ENCODE measurements at places on chromosomes 5 and 9. TPM values are rescaled to one million over a fixed set of nuclear protein-coding genes. Genes with fewer than 3 reads are reported as not detected.
A peak's percentile ranks its signal among the peaks of the same experiment; 100 is the strongest.

TGFBR1 gene
- total RNA-seq, result 74.2 TPM

DDX4 gene
- not detected for total RNA-seq

FOXD4L3 gene
- 0.12 TPM for total RNA-seq

ANKRD34B gene
- total RNA-seq, result not detected

ZDHHC11B gene
- total RNA-seq, result 0.16 TPM

- DNase-seq, result no peak
These were observed 694.8 kb upstream of the CDH10 start for GRCh38 chr5:25339541-25339940.

GRCh38 chr5:95633671-95634070 lies 12.9 kb upstream of the RFESD start:
- DNase-seq, result no peak

GRCh38 chr5:97141539-97141938 lies 872 bp downstream of the LIX1 start:
- DNase-seq, result no peak

- no peak for DNase-seq
These were observed 18.6 kb upstream of the ALDH1A1 start for GRCh38 chr9:72971411-72971810.

DNA sequence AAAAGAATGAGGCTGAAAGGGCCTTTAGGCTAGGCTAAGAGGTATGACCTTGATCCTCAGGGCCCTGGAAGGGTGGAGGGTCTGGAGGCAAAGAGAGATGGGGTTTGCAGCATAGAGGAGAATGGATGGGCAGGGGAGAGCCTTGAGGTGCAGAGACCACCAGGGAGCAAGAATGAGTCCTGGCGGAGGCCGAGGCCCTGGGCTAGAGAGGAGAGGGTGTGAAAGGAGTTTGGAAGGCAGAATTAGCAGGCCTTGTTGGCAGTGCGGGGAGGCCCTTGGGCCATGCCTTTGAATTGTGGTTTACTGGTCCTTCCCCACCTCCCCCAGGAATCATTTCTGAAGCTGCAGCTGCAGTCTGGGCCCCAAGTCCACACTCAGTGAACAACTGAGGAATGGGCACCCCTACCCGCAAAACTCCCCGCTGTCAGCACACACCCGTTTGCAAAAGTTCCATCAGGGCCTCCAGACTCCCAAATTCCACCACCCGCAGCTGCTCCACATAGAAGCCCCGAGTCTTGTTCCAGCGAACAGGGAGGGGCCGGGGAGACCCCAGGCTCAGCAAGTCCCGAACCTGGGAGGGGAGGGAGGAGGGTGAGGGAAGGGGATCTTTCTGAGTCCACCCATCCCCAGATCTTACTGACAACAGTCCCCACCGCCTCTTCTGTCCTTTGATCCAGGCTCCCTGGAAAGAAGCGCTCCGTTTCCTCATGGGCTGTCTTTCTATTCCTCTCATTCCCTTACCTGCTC lies 2.1 kb downstream of the KIF12 start:
- DNase-seq, result no peak

- no peak for DNase-seq
These were observed 110.1 kb downstream of the INSYN2B start for GRCh38 chr5:169870211-169870610.

DNA sequence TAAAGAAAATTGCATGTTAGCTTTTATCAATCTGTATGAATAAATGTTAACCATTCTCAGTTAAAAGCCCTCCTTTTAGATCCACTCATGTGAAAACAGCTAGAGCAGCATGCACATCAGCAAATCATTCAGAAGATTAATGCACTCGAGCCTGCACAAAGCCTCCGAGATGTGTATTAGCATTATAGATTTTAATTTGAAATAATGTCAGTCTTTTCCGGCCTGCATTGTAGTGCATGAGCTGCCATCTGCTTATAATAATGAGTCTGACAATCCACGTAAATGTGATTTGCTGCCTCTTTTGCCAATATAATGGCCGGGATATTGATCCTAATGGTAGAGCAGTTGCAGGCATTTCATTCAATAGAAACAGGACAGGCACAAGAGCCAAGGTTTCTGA lies 585.1 kb downstream of the IRX1 start:
- DNase-seq, result no peak

DNA sequence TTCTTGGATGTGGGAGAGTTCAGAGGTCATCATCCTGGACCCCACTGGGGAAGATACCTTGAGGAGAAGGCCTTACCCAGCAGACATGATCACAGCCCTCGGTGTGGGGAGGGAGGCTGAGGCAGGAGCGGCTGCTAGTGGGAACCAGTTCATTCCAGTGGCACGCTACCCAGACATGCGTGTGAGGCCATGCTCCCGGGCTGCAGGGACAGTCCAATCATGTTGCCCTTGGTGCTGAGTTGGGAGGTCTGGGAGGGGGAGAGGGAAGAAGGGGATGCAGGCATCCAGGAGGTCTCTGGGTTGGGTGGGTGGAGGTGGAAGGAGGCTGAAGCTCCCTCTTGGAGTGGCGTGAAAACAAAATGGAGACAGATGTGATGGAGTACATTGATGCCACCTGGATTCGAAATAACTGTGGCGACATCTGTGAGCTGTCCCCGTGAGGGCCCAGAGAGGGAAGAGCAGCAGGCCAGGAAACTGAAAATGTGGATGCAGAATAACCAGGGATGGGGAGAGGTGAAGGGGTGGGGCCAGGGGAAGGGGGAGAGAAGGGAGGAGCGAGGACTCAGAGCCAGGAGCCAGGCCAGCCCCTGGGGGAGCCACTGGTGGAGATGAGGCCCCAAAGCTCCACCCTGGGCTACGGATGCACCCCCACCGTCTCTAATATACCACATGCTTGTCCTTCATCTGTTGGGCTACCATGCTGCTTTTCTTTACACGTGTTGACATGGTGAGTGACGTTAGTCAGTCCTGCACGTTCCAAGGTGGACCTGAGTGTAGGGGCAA lies 16.2 kb downstream of the NDUFS6 start:
- DNase-seq, result no peak

GRCh38 chr5:116672203-116672602 lies 97.6 kb upstream of the SEMA6A start:
- no peak for DNase-seq

GRCh38 chr9:101445353-101446029 lies 9.9 kb upstream of the ALDOB start:
- peak; percentile 40 for DNase-seq

GRCh38 chr5:1182633-1183423 lies 18.6 kb upstream of the SLC6A19 start:
- peak; percentile 83 for DNase-seq

DNA sequence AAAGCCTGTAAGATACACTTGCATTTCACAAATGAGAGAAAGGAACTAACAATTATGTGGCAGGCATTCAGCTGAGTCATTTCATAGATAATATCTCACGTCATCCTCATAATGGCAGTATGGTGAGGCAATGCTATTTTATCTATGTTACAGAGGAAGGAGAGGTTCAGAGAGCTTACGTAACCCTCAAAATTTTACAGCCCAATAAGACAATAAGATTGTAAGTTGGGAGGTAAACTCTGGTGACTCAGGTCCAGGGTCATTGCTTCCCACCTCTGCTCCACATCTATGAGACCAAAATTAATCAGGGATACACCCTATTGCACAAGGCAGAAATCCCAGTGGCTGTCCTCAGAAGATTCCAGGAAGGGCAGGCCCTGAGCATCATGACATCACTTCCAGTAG lies 309.7 kb downstream of the NSG2 start:
- peak; percentile 66 for DNase-seq

GRCh38 chr5:80931411-80931810 lies 28.8 kb upstream of the RASGRF2 start:
- no peak for DNase-seq

DNA sequence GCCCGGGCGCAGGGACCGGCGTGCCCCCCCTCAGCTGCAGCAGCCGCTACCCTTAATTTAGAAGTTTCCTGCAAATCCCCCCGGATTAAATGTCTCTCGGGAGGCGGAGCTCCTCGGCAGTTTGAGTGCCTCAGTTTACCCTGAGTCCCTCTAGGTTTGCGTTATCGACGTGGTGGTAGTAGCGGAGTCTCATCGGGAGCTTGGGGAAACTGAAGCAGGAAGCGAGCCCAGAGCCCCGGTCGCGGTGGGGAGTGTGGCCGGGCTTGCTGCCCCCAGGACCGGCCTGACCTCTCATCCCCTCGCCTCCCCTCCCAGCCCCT lies 529 bp upstream of the TPM2 start:
- DNase-seq, result no peak

- DNase-seq, result no peak
These were observed 1.0 kb upstream of the GRM6 start for GRCh38 chr5:178996156-178996555.

- DNase-seq, result no peak
These were observed 99.6 kb downstream of the SLCO4C1 start for GRCh38 chr5:102196481-102196880.

GRCh38 chr5:158483281-158483860 lies 616.3 kb downstream of the EBF1 start:
- DNase-seq, result peak; percentile 14

Data from hepatocyte (in vitro differentiated cells).